ENCODE measurements at places on chromosomes 3 and 15.

GRCh38 chr3:13235897-13236296, 162.7 kb upstream of the IQSEC1 start:
- DNase-seq: no peak

- no peak for DNase-seq
These were observed 19.9 kb downstream of the IGSF10 start for GRCh38 chr3:151440940-151441339.

DNA sequence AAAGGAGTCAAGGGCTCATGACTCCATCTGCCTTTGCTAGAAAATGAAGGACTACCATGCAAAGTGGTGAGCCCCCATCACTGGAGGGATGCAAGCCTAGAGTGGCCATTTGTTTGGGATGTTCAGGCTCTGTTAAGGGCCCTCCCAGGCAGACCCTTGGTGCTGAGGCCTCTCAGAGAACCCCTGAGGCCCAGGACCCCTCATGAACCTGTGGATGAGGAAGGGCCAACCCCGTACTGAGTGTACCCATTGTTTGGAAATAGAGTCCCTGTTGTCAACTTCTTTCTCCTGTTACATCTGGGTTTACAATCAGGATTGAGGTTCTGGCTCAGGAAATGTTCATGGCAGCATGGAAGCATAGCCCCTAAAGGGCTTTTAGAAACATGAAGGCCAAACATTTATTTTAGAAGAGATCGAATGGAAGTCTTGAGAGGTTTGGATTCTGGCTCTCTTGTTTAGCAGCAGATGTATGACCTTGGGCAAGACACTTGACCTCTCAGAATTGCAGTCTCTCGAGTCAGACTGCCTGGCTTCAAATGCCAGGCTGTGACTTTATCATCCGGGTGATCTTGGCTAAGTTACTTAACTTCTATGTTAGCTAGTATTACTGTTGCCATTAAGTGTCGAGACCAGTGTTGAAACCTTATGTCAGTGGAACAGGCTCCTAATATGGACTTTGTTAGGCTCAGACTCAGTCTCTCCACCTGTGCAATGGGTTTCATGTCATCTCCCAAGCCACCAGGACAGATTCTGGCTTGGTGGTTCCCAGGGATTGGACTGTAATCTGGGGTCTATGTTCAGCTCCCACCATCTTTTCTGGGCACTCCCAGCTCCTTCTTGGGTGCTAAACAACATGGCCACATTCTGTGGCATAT, 12.4 kb downstream of the ITGA11 start:
- no peak for DNase-seq

DNA sequence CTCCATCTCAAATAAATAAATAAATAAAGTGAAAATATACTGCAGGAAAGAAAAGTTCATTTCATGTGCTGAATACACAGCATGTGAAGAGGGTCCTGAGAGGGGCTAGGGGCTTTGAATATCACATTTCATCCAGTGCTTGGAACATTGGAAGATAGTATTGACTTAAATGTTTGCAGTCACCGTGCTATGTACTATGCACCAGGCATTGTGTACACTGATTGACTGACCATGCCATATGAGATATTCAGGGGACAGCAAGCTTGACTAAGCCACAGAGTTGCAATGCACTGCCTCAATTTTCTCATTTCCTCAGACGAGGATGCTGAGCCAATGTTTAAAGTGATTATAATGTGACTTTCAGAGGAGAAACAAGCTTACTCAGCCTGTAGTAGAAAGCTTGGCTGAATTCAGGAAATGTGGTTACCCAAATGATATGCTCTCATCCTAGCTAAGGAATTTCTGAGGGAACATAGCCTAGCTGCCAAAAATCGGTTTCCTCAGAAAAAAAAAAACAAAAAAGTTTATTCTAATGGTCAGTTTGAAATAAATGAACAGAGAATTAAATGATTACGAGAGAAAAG, 557.9 kb downstream of the FGF12 start:
- no peak for DNase-seq

DNA sequence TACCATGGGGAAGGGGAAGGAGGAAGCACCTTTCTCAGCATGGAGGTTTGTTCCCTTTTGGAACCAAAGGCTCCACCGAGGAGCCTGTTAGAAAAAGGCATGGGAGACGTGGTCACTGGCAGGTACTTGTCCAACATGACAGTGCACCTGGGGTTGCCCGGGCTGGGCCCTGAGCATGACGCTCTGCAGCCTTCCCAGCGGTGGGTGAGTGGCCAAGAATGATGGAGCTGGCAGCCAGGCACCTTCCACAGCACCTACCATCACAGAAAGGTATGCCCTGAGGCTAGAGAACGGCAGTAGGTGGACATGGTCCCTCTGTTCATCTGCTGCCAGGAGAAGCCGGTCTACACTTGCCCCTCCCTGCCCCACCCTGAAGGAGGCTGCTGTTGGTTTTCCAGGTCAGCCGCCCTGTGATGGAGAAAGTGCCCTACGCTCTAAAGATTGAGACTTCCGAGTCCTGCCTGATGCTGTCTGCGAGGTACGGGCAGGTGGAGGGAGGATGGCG, 29.0 kb upstream of the NR2C2 start:
- DNase-seq: no peak

GRCh38 chr3:130728037-130728436, 18.6 kb downstream of the PIK3R4 start:
- no peak for DNase-seq

Measured in activated CD8-positive, alpha-beta memory T cell treated with anti-CD3 and anti-CD28 coated beads, Interleukin-2, amount 50 U/mL, for 4 hours (primary cell).